CD4-positive, alpha-beta T cell treated with Interleukin-4 for 4 hours (primary cell): ENCODE measurements at places on chromosomes 4 and X.

DNA sequence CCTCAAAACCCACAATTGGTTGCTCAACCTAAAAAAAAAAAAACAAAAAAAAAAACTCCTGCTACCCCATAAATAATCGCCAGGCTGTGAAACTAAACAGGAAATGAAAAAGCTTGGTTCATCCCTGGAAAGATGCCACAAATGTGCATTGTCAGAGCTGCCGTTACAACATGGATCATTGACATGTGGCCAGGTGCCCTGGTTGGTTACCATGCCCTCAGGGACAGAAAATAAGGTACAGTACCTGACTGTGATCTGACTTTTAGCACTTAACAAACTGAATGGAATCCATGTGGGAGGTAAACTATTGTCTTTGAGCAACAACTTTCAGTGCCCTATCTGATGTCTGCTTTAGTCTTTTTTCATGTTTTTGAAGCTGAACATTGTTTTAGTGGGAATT is 118.0 kb upstream of the RPL34 start:
- DNase-seq, result no peak

DNA sequence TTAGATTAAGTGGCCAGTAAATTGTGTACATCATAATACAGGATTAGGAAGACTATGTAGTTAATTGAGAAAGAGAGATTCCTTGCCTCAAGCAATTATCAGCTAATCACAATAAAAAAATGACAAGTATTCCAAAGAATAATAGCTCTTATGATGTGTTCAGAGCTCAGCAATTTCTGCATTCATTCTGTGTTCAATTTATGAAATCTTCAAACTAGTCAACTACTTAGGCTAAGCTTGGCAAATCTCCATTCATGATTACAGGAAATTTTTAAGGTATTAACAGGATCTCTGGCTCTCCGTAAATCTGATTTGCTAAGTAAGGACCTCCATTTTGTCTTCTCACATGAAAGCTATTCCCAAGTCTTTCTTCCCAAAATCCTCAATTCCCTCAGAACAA is 256.9 kb upstream of the TEX13A start:
- DNase-seq, result no peak

DNA sequence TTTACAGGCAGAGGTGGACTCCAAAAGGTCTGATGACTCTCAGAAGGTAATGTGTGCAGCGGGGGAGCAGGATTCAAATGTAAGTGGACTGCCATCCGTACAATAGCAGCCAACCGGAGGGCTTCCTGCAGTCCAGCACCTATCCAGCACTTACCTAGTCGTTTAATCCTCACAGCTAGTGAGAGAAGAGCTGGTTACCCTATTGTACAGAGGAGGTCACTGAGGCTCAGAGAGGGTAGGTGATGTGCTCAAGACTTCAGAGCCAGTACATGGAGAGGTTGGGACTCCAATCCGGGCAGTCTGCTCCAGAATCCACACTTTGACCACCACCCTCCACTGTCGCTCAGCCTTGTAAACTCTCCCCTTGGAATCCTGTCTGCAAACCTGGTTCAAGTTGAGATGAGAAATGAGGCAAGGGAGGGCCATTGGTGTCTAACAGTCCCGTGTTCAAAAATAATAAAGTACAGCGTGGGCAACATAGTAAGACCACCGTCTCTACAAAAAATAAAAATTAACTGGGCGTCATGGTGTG is 22.5 kb upstream of the JAKMIP1 start:
- no peak for DNase-seq

GRCh38 chr4:108398316-108398715 is 222.1 kb upstream of the RPL34 start:
- DNase-seq, result no peak

- no peak for DNase-seq
Observed at GRCh38 chr4:11299836-11300235, 128.9 kb downstream of the HS3ST1 start.

DNA sequence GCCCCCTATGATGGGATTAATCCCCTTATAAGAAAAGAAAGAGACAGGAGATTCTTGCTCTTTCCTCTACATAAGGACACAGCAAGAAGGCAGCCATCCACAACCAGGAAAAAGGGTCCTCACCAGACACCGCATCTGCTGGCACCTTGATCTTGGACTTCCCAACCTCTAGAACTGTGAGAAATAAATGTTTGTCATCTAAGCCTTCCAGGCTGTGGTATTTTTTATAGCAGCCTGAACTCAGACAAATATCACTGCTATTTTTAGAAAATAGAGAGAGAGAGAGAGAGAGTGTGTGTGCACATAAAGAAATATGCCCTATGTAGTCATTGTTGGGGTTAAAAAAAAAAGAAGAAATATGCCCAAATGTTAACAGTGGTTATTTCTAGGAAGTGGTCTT is 104.2 kb downstream of the PAPSS1 start:
- no peak for DNase-seq

GRCh38 chr4:81594490-81595159 is 122.9 kb upstream of the RASGEF1B start:
- DNase-seq, result no peak

DNA sequence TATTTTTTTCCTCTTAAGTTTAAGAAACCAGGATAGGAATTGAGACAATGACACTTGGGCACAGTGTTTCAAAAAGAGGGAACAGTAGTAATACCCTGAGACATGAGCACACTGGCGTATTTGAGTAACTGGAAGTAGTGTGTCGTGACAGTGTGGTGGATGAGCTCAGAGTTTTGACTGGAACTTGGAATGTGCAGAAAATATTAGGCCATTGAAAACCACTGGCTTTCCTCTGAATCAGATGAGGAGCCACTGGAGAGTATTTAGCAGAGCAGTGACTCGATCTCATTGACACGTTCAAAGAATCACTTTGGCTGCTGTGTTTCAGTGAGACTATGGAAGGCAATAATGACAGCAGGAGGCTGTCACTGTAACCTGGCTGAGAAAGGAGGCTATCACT is 1531.2 kb downstream of the STIM2 start:
- no peak for DNase-seq

DNA sequence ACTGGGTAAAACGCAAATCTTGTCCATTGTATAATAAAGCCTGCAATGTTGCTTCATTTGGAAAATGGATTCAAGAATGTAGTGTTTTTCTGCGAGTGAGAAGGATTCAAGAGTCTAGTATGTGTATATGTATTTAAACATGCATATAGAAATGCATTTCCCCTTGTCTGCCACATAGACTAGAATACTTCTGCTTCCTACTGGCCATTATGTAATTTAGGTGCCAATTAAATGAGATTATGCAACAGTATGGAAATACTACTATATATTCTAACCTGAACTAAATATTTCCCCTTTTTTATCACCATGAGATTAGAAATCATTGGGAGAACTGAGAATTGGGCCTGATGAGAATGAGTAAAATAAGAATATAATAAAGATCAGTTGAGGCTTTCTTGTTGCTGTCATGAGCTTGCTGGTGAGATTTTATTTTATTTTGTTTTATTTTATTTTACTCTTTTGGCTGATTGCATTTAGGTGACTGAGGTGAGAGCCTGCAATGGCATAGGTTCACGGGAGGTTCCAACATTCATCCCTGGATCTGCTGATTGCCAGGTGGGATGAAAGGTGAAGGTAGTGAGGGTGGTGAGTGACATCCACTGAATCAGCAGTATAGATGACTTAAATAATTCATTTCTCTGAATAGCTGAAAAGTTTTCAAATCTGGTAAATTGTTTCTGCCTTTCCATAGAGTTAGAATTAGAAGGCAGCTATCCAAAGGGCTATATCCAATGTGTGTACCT is 95.6 kb upstream of the SLC4A4 start:
- DNase-seq, result no peak

- DNase-seq, result no peak
Observed at GRCh38 chr4:14831416-14831815, 170.9 kb upstream of the CPEB2 start.

GRCh38 chrX:28016823-28017222 is 35.6 kb upstream of the DCAF8L1 start:
- DNase-seq, result no peak

DNA sequence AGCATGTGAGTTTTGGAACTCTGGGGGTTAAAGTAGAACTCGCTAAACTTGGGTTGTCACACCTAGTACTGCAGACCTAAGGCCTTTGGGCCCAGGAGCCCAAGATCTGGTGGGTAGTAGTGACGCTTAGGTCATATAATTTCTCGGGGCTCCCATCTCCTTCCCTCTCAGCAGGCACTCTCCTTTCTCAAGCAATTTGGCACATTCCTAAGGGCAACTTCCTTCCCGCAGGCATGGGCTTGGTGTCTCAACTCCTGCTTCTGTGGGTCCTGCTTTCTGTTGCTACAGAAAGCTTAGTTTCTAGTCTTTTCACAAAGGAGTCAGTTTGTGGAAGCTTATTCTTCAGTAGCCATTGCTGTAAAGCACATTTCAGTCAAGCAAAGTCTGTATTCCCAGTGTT is 10.4 kb upstream of the EDA start:
- DNase-seq, result no peak

DNA sequence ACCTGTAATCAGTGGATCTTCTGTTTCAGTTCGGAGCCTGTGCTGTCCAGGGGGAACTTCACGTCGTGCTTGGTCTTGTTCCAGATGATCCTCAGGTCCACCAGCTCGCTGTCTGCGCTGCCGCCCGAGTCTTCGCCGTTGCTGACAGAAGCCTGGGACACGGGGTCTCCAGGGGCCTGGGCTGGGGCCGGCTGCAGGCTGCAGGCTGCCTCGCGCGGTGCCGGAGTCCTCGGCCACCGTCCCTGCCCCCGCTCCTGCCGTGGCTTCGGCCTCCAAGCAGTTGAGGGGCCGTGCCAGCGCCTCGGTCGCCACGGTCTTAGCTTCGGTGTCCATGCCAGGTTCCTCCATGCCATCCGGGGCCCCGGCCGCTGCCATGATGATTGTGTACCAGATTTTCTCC is 37.3 kb upstream of the CCNI start:
- DNase-seq, result no peak

- no peak for DNase-seq
Observed at GRCh38 chr4:122668241-122668640, 47.4 kb upstream of the IL21 start.

DNA sequence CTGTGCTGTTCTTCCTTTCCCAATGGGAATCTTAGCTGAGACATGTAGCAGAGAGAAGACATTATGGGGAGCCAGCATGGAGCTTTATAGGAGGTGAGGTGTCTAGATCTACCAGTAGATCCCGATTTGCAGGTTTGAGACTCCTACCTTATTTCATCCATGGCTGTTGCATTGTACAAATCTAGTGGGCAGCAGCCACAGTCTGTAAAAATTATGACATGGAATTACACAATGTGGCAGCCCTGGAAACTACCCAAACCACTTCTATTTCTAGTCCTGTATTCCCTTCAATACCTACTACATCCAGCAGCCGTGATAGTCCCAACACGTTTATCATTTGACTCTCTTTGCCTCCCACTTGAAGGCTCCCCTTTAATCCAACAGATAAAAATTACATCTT is 8.1 kb downstream of the ATP7A start:
- DNase-seq, result no peak

- no peak for DNase-seq
Observed at GRCh38 chrX:105121186-105121585, 99.3 kb downstream of the TEX13A start.
